RWPE2 (cell line): ENCODE measurements at places on chromosomes 2 and 18.

GRCh38 chr18:13570856-13571495 lies 155.4 kb downstream of the FAM210A start:
- H3K27me3 ChIP-seq: no peaks in the 10 kb centered on the region
- no peaks in the 10 kb centered on the region for H3K4me1 ChIP-seq
- no peak overlapping the region for H3K4me3 ChIP-seq
- H3K27ac ChIP-seq: no peak overlapping the region

GRCh38 chr18:34493566-34494358 lies 216.3 kb upstream of the DTNA start:
- H3K27me3 ChIP-seq: peaks cover 56% of the 10 kb centered on the region
- H3K4me1 ChIP-seq: no peaks in the 10 kb centered on the region
- H3K4me3 ChIP-seq: peak overlapping the region; percentile 23
- no peak overlapping the region for H3K27ac ChIP-seq

DNA sequence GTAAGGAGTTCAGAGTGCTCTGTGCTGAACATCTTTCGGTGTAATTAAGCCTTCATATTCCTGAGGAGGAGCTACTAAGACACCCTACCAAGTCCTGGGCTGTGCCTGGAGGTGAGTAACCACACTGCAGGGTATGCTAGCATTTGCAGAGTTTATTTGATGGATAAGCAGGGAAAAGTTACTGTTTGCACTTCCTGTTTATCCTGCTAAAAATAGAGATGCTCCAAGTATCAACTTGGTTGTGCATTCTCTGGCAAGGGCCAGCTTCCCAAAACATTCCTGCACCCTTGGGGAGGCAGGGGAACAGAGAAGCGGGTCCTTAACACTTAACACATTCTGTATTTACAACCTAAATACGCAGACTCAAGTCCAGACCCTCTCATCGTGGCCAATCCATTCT lies 49.8 kb downstream of the PARD6G start:
- H3K36me3 ChIP-seq: peaks cover 9% of the 10 kb centered on the region; the same call in 1 of the 2 replicates
- no peaks in the 10 kb centered on the region for H3K4me1 ChIP-seq
- H3K27ac ChIP-seq: no peak overlapping the region
- no peak for DNase-seq
- H3K27me3 ChIP-seq: no peaks in the 10 kb centered on the region

DNA sequence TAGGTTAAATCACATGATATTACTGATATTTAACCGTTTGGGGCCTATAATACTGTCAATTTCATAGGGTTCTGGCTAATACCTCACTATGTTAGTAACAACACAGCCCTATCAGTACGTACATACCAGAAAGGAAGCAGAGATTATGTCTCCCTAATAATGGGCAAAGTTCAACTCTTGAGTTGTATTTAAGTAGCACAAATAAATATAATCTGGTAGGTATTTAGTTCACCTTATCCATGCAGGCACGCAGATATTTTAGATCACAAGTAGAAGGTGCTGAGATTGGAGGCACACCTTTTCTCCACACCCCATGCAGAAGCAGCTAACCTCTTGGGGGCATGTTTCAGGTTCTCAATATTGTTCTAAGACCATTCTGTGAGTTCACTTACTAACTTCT lies 118.9 kb downstream of the IRS1 start:
- no peaks in the 10 kb centered on the region for H3K27me3 ChIP-seq
- no peak for DNase-seq
- H3K36me3 ChIP-seq: no peaks in the 10 kb centered on the region
- peaks cover 14% of the 10 kb centered on the region for H3K4me1 ChIP-seq
- H3K4me3 ChIP-seq: no peak overlapping the region

GRCh38 chr18:26510337-26510736 lies 38.0 kb downstream of the KCTD1 start:
- no peak overlapping the region for H3K27ac ChIP-seq
- peaks cover 8% of the 10 kb centered on the region for H3K36me3 ChIP-seq
- H3K27me3 ChIP-seq: no peaks in the 10 kb centered on the region
- DNase-seq: no peak
- H3K4me3 ChIP-seq: no peak overlapping the region
- no peaks in the 10 kb centered on the region for H3K4me1 ChIP-seq

DNA sequence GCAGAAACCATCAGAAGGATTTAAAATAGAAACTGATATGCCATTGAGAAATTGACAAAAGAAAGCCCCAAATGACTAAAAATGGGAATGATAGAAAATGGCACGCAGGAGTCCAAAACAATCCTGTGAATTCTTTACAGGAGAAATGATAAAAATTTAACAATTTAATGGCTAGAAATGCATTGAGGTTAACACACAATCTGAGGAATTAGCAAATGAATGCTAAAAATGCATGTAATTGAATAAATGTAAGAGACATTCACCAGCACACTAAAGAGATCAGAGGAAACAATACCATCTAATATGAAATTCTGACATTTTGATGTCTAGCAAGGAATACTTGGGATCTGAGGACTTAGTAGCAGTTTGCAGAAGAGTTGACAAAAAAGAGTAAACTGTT lies 37.0 kb downstream of the MARCHF4 start:
- DNase-seq: no peak
- no peaks in the 10 kb centered on the region for H3K27me3 ChIP-seq
- H3K36me3 ChIP-seq: no peaks in the 10 kb centered on the region
- H3K27ac ChIP-seq: no peak overlapping the region

- H3K4me3 ChIP-seq: no peak overlapping the region
- no peak for DNase-seq
- H3K36me3 ChIP-seq: no peaks in the 10 kb centered on the region
- H3K27ac ChIP-seq: no peak overlapping the region
Observed at GRCh38 chr2:60297296-60298005, 256.0 kb downstream of the BCL11A start.

DNA sequence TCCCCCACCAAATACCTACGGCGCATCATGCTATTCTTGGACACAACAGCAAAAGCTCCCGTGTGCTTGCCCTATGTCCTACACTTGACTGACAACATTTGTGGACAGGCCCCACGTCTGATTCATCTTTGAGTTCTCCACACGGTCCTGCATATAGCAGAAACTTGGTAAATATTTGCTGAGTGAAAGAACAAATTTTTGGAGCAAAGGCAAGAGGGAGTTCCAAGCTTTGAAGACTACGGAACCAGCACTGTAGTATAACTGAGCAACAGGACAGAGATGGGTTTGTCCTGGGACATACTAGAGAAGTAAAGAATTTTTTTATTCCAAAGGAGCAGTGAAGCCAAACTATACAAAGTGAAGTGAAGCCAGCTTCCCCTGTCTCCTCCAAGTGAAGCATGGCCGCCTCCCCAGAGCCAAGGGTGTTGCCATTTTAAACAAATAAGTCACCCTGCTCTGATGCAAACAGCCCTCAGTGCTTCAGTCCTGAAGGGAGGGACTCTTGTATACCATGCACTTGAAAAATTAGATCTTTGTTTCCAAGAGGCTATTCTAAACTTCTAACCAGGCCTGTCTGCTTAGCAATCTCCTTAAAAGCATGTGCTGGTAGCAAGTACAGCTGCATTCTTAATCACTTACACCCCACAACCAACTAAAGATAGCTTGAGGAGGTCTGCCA lies 35.9 kb downstream of the SPRED2 start:
- no peaks in the 10 kb centered on the region for H3K27me3 ChIP-seq
- DNase-seq: no peak
- no peaks in the 10 kb centered on the region for H3K36me3 ChIP-seq
- H3K27ac ChIP-seq: no peak overlapping the region
- H3K4me3 ChIP-seq: no peak overlapping the region

DNA sequence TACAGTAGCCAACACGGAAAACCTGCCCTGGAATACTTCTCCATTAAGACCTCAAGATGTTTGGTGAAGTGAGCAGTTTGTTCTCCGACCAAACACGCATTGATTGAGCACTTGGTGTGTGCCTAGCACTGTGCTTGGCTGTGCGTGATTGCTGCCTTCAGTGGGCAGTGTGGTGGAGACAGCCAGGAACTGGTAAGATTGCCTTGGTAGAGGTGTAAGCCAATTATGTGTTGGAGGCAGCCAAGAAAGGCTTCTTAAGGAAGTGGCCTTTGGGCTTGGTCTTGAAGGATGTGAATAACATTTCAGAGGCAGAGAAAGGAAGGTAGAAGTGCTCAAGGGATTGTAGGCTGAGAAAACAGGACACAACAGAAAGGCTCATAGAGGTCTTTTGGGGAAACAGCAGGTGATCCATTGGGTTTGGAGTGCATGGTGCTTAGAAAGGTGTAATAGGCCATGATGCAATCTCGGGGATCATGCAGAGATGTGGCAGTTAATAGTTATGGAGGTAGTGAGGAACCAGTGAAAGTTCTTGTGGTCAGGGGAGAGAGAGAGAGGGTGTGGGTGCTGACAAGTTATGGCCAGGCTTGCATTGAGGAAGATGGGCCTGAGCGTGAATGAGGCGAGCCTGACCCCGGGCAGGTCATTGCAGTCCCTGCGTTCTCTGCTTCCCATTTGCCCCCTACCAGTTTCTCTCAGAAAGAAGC lies 6.3 kb downstream of the B3GNT2 start:
- H3K27ac ChIP-seq: no peak overlapping the region
- H3K36me3 ChIP-seq: no peaks in the 10 kb centered on the region
- no peaks in the 10 kb centered on the region for H3K27me3 ChIP-seq
- no peak for DNase-seq
- peaks cover 7% of the 10 kb centered on the region for H3K4me1 ChIP-seq
- H3K4me3 ChIP-seq: no peak overlapping the region

DNA sequence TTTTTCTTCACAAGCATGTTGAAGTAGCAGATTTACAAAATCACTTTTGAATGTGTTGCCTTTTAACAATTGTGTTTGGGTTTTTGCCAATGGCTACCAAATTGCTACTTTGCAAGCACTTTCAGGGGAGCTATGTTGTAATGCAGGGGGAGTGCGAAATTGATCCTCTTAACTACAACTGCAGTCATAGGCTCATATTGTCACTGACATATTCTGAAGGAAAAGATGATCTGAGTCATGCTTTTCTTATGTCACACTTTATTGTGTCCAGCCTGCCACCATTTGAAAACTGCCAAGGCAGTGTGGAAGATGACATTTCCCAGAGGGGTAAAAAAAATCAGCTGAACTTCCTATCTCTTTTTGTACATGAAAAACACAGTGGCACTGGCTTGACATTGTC lies 74.9 kb downstream of the GPD2 start:
- H3K27ac ChIP-seq: no peak overlapping the region
- DNase-seq: no peak
- no peaks in the 10 kb centered on the region for H3K4me1 ChIP-seq

GRCh38 chr2:206989311-206989710 lies 50.0 kb downstream of the CPO start:
- no peak overlapping the region for H3K4me3 ChIP-seq
- H3K36me3 ChIP-seq: no peaks in the 10 kb centered on the region
- no peak for DNase-seq

GRCh38 chr2:3728104-3729054 lies 25.0 kb downstream of the DCDC2C start:
- no peak overlapping the region for H3K27ac ChIP-seq
- DNase-seq: no peak
- H3K4me1 ChIP-seq: no peaks in the 10 kb centered on the region
- no peak overlapping the region for H3K4me3 ChIP-seq

DNA sequence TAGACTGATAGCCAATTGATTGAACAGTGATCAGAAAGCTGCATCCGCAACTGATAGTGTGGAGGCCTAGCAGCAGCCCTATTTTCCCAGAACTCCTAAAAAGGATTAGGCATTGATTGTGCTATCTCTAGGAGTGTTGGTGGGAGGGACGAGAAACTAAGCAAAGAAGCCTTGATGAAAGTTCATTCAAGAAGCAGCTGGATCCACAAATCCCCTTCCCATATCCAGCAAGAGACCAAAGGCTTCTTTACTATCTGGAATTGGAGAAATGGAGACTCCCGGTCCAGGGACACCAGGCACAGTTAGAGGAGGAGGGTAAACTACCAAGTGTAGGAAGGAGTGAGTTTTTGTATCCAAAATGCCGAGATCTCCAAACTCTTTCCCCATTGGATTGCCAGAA lies 151.5 kb downstream of the ALK start:
- H3K4me3 ChIP-seq: no peak overlapping the region
- no peak for DNase-seq
- H3K27me3 ChIP-seq: no peaks in the 10 kb centered on the region
- no peaks in the 10 kb centered on the region for H3K36me3 ChIP-seq
- no peak overlapping the region for H3K27ac ChIP-seq
- H3K4me1 ChIP-seq: no peaks in the 10 kb centered on the region

GRCh38 chr2:12929758-12930157 lies 213.0 kb downstream of the TRIB2 start:
- peaks cover 16% of the 10 kb centered on the region for H3K4me1 ChIP-seq
- H3K36me3 ChIP-seq: no peaks in the 10 kb centered on the region
- no peak for DNase-seq
- no peak overlapping the region for H3K27ac ChIP-seq

DNA sequence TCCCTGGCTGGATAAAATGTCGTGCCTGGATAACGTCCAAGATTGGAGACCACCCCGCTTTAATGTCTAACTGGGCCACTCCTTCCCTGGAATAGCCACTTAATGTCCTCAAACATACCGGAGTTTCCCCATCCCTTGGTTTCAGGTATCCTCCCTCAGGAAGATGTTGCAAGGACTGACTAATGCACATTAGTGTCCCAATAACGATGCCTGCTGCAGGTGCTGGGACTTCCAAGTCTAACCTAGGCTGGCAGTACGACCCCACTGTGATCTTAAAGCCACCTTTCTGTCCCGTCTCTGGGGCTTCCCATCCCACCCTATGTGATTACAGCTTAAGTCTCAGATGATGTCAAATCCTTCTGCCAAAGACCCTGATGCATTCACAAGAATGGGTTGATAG lies 1.1 kb upstream of the ATP6V1C2 start:
- H3K27me3 ChIP-seq: peaks cover 43% of the 10 kb centered on the region
- no peaks in the 10 kb centered on the region for H3K36me3 ChIP-seq
- no peak for DNase-seq
- no peak overlapping the region for H3K27ac ChIP-seq
- H3K4me1 ChIP-seq: peaks cover 20% of the 10 kb centered on the region

GRCh38 chr2:233853353-233853752 lies 982 bp downstream of the HJURP start:
- H3K4me3 ChIP-seq: peak overlapping the region; percentile 67
- H3K27me3 ChIP-seq: no peaks in the 10 kb centered on the region
- H3K4me1 ChIP-seq: peaks cover 15% of the 10 kb centered on the region
- DNase-seq: no peak
- H3K27ac ChIP-seq: peak overlapping the region; percentile 59

DNA sequence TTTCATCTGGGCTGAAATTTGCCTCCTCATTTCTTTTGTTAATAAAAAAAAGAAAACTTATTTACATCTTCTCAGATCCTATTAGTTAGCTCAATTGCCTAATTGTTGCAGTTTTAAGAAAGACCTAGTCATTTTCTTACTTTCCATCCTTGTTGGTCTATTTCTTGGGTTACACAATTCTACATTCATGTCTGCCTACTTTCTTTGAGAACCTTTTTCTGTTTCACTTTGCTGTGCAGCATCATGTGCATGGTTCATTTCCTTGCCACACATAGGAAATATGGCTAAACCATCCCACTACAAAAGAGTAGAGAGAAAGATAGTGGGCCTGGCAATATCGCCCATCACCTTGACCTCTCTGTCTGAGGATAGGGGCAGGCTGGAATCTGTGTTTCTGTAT lies 780.7 kb upstream of the FANCL start:
- H3K4me3 ChIP-seq: no peak overlapping the region
- H3K27me3 ChIP-seq: no peaks in the 10 kb centered on the region
- no peaks in the 10 kb centered on the region for H3K36me3 ChIP-seq
- no peak for DNase-seq
- H3K4me1 ChIP-seq: no peaks in the 10 kb centered on the region
